ENCODE measurements at places on chromosomes 12 and 14. TPM values are rescaled to one million over a fixed set of nuclear protein-coding genes. Genes with fewer than 3 reads are reported as not detected.

POTEM gene
- total RNA-seq = 0.10 TPM

PDE3A gene
- total RNA-seq = 0.40 TPM

DNA sequence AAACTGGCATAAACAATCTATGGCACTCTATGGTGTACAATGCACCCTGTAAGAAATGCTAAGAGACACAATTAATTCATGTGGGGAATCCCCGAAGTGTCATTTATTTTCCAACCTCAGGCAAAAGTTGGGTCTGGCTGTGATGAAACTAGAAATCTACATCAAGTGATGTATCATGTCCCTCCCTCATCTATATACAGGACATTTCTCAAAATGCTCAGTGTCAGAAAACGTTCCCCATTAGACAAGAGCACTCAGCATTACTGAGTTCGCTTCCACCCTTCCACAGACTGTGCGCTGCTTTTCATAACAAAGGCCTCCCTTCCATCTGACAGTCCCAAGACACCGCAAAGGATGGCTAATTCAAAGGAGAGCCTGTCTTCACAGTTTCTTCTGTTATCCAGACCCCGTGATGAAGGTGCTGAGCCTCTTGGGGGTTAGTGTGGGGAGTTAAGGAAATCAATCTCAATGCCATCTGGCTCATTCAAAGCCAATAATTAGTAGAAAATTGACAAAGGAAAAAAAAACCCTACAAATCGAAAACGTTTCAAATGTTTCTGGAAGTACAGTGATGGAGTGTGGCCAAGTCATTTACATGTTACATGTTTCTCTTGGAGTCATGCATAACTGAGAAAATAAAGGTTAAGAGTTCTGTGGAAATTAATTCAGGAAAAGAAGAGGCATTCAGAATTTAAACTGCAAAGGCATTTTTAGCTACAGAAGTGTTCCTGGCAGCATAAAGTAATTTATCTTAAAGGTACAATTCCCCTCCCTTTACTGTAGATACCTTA lies 7.5 kb downstream of the CCDC88C start:
- DNase-seq = no peak

DNA sequence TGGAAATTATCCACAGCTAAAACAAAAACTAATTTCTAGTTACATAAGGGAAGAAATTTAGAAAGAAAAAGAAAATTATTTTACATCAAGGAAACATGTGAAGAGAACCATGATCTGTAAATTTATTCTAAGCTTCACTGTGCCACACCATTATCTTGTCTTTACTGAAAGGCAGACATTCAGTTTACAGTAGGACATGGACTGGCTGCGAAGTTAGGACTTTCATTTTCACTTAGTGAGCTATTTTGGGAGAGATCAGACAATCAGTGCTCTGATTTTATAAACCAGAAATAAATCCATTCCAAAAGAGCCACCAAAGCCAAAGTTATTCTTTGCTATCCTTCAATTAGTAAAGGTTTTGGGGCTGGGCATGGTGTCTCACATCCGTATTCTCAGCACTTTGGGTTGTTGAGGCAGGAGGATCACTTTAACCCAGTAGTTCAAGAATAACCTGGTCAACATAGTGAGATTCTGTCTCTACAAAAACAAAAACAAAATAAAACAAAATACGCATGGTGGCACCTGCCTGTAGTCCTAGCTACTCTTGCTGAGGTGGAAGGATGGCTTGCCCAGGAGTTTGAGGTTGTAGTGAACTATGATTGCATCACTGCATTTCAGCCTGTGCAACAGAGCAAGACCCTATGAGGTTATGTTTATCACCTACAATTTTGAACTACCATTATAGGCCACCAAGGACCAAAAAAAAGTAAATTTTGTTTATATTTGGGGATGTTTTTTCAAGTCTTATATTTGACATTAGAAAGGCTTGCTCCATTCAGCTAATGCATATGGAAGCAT lies 1084.8 kb upstream of the ATXN7L3B start:
- no peak for DNase-seq

- DNase-seq = no peak
Observed at GRCh38 chr14:55500708-55501107, 60.3 kb upstream of the TBPL2 start.

Measured in HT1080 (cell line).